ENCODE measurements at places on chromosomes 4 and X.

DNA sequence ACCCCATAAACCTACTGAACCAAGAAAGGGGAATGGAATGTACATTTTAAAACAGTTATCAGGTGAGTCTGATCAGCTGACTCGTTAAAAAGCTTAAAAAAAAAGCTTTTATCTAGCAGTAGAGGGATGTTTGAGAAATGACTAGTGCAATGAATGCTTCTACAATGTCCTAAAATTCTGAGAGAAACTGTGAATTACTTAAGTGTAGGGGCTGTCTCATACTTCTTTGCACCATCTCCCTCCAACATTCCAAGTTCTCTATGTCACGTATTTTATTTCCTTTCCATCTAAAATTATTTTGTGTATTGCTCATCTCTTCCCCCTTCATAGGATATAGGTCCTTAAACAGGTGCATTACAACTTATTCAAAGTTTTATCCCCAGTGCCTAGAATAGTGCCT lies 11.9 kb upstream of the AREG start:
- no peak for DNase-seq

DNA sequence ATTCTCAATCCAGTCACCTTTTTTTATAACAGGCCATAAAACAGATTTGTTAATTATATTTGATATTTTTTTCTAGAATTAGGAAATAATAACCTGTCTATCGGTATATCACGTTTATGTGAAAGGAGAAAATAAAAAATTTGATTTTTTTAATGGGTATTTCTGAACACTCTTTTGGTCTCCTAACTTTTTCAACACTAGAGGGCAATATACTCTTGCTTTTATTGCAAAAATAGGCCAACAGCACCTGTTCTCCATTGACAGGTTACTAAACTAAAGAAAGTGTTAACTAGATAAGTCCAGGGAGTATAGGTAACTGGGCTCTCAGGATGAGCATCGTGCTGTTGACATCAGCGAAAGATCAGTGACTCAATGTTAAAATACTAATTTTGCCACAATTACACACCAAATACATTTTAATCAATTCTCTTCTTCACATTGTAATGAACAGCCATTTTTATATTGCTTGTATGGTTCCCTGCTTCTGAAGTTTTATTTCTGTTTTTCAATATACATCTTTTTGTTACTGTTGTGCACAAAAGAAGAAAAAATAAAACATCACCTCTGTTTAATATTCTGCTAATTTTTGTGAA lies 22.8 kb downstream of the NDST4 start:
- no peak for DNase-seq

DNA sequence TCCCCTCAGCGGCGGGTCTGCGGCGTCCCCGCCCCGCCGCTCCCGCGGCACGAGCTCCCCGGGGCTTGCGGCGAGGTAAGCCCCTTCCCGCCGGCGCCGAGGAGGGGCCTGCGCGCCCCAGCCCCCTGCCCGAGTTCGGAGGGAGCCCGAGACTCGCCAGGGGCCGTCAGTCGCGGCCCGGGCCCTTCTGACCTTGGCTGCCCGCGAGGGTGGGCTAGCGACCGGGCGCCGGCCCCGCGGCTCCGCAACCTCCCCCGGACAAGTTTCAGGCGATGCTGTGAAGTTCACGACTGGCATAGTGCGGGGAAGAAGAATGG lies 554 bp downstream of the CDKL5 start:
- DNase-seq, result no peak

DNA sequence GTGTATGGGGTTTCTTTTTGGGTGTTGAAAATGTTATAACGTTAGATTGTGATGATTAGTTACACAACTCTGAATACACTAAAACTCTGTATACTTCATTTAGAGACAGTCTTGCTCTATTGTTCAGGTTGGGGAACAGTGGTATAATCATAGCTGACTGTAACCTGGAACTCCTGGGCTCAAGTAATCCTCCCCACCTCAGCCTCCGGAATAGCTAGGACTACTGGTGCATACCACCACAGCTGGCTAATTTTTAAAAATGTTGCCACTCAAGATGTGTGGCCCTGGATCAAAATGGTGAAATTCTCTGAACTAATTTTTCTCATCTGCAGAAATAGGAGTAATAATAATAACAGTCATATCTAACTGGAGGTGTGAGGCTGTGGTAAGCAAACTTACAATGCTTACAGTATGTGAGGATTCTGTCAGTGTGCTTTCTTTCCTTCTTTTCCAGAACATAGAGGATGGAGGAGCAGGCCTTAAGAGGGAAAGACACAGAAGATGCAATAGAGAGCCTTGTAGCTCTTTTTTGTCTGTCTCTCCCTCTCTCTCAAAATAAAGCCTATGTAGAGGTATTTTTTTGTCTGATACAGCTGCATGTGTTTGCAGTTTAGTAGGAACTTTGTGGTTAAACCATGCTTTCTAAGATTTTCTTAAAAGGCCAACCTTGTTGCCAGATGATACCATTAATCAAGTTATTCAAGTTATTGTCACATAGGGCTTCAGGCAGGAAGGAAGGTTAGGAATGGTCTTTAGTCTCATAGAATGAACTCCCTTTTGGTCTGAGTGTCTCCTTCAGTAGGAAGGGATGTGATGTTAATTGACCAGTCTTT lies 7.5 kb downstream of the ADD1 start:
- no peak for DNase-seq

DNA sequence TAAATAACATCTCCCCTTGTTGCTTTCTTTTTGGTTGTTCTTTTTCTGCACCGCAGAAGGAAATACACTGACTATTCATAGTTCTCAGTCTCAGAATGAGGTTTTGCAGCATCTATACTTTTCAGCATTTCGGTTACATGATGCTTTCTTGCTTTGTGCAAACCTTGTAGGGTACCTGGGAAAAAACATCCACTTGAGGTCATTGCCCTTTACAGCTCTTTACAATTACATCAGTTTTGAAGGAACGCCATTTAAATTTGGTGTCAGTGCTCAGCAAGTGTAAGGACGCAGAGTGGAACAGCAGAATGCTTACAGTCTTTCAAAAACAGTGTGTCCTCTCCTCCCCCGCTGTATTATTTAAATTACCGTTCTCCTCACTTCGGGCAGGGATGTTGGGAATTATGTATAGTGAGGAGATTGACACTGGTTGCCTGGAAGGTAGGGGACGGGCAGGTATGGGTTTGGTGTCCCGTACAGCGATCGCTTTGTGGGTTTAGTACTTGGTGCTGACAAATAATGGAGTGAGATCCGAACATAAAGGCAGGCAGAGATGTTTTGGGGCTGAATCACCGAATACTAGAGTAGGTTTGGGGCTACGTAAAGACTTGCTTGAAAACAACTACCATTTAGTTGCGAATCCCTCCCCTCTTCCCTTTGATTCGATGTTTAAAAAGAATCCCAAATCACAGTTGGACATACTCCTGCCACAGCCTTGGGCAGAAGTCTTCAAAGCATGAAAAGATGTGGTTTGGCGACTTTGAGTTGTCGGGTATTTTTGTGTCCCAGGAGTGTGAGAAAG lies 2.0 kb upstream of the NKX3-2 start:
- no peak for DNase-seq

DNA sequence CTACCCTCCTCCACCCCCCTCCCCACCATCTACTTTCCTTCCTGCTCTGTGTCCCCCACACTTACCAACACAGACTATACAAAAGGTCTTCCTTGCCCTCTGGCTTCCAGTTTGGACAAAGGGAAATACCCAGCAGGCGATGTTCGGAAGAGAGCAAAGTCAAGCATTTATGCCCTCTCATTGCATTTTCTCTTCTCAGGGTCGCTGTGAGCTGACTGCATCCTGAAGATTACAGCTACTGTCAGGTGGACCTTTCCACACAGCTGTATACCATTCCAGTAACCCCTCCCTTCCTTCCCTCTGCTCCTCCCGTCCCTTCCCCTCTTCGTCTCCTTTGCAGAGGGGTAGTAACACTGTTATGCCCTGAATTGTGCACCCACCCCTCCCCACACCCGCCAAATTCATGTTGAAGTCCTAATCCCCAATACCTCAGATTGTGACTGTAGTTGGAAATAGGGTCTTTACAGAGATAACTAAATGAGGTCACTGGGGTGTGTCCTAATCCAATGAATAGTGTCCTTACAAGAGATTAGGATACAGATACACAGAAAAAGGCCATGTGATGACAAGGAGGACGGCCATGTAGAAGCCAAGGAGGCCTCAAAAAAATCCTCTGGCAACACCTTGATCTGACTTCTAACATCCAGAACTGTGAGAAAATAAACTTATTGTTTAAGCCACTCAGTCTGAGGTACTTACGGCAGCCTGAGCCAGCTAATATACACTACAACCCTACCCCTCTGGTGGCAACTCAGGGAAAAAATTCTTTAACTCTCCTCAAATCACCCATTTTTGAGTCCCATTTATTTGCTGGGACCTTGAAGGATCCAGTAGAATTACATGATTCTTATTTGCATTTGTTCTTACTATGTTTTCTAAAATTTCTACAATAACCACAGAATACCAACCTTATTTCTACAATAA lies 11.7 kb downstream of the MORF4L2 start:
- no peak for DNase-seq

DNA sequence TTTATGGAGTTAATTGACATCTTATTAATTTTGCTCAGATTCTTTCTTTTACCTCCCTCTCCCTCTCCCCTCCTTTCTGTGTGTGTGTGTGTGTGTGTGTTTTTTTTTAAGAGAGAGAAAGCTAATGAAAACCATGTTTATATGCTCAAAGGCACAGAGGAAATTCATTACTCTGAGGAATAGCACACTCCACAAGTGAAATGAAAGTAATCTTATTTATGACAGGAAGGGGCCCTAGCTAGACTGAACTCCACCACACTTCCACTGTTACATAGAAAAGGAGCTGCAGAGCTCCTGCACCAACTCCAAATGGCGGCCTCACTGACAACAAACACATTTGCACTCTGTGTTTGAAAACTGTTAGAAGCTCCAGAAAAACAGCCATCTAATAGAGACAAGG lies 150.6 kb downstream of the RASL11B start:
- DNase-seq, result no peak

Data from T-helper 1 cell (primary cell).